ENCODE measurements at places on chromosomes 4 and X. TPM values are rescaled to one million over a fixed set of nuclear protein-coding genes. Genes with fewer than 3 reads are reported as not detected.

The ARR3 gene
- not detected for total RNA-seq

The FAAH2 gene
- 0.09 TPM for total RNA-seq

The INTU gene
- 2.5 TPM for total RNA-seq

The BTK gene
- total RNA-seq: 0.09 TPM

The SSX4B gene
- not detected for total RNA-seq

The SPANXN1 gene
- total RNA-seq: not detected

The DUSP21 gene
- not detected for total RNA-seq

The RAB39B gene
- under 0.01 TPM for total RNA-seq

The ZXDB gene
- 7.8 TPM for total RNA-seq

The HTN3 gene
- not detected for total RNA-seq

The TBC1D8B gene
- 3.3 TPM for total RNA-seq

The FGF2 gene
- total RNA-seq: 36.0 TPM

The TLR6 gene
- 1.1 TPM for total RNA-seq

The DACH2 gene
- total RNA-seq: not detected

The IQSEC2 gene
- 3.1 TPM for total RNA-seq

The PPAT gene
- 19.7 TPM for total RNA-seq

The HERC5 gene
- 0.63 TPM for total RNA-seq

The GAGE13 gene
- not detected for total RNA-seq

The GUCY1B1 gene
- 2.2 TPM for total RNA-seq

The FAM47A gene
- total RNA-seq: not detected

The LDB2 gene
- total RNA-seq: 441 TPM

The ZNF185 gene
- total RNA-seq: 27.8 TPM

The ALB gene
- total RNA-seq: not detected

The SHROOM3 gene
- 5.5 TPM for total RNA-seq

The TRIM60 gene
- total RNA-seq: not detected

The STOX2 gene
- 0.09 TPM for total RNA-seq

The HEPH gene
- total RNA-seq: 0.47 TPM

The SMIM9 gene
- not detected for total RNA-seq

The GCNA gene
- total RNA-seq: 2.7 TPM

The GABRA4 gene
- total RNA-seq: not detected

The ELK1 gene
- 9.6 TPM for total RNA-seq

The RBM10 gene
- total RNA-seq: 67.9 TPM

The ANTXR2 gene
- 32.8 TPM for total RNA-seq

The PARM1 gene
- total RNA-seq: 0.47 TPM

The ZAR1 gene
- not detected for total RNA-seq

The CENPVL1 gene
- total RNA-seq: not detected

The GABRE gene
- total RNA-seq: 2.6 TPM

The CLOCK gene
- 16.7 TPM for total RNA-seq

The PLS3 gene
- 542 TPM for total RNA-seq

The ANXA10 gene
- 0.85 TPM for total RNA-seq

The ENOX2 gene
- 8.4 TPM for total RNA-seq

The FHIP1A gene
- under 0.01 TPM for total RNA-seq

The GSX2 gene
- not detected for total RNA-seq

The C4orf50 gene
- total RNA-seq: not detected

The POU4F2 gene
- total RNA-seq: not detected

The SMIM10L2A gene
- total RNA-seq: 0.38 TPM

The TMSB15B gene
- total RNA-seq: 5.5 TPM

The CYTL1 gene
- total RNA-seq: 30.6 TPM

The DUSP9 gene
- under 0.01 TPM for total RNA-seq

The POU3F4 gene
- not detected for total RNA-seq

The TXK gene
- 0.75 TPM for total RNA-seq

The SUPT20HL1 gene
- total RNA-seq: not detected

The PDE5A gene
- 2.6 TPM for total RNA-seq

All from endothelial cell of coronary artery (primary cell).